Mesenteric fat pad (tissue), 1 donor: ENCODE measurements at places on chromosomes 7 and 10. TPM values are rescaled to one million over a fixed set of nuclear protein-coding genes. Genes with fewer than 3 reads are reported as not detected.

Gene SPDYE1
- not detected for total RNA-seq

Gene LBX1
- 0.10 TPM for total RNA-seq

Gene CLRN3
- total RNA-seq: 0.29 TPM

Gene HOXA2
- total RNA-seq: 1.2 TPM

Gene FGFBP3
- 1.1 TPM for total RNA-seq

Gene ZNF467
- 11.5 TPM for total RNA-seq

Gene FXYD4
- not detected for total RNA-seq

Gene CUBN
- 3.5 TPM for total RNA-seq

Gene SAMD9
- total RNA-seq: 7.7 TPM

Gene SFTPA1
- total RNA-seq: not detected

Gene PRKG1
- 12.9 TPM for total RNA-seq

Gene TRIM50
- total RNA-seq: 0.71 TPM

Gene ANKRD2
- total RNA-seq: not detected

Gene EPDR1
- 46.3 TPM for total RNA-seq

Gene CTBP2
- total RNA-seq: 56.5 TPM

Gene EEPD1
- total RNA-seq: 18.5 TPM

Gene LLCFC1
- total RNA-seq: not detected

Gene CDC14C
- not detected for total RNA-seq
